Stimulated activated CD8-positive, alpha-beta memory T cell treated with anti-CD3 and anti-CD28 coated beads, Interleukin-15, amount 100 ng/mL, for 4 hours (primary cell): ENCODE measurements at places on chromosomes 2 and 18.

- no peak for DNase-seq
Observed at GRCh38 chr18:34158881-34159690, 65.6 kb downstream of the NOL4 start.

- no peak for DNase-seq
Observed at GRCh38 chr2:217928324-217929181, 74.2 kb downstream of the TNS1 start.

GRCh38 chr2:42852798-42853197 is 60.4 kb upstream of the HAAO start:
- DNase-seq, result no peak

- no peak for DNase-seq
Observed at GRCh38 chr2:14189929-14190328, 442.6 kb upstream of the LRATD1 start.

GRCh38 chr2:235300368-235301201 is 193.3 kb upstream of the AGAP1 start:
- no peak for DNase-seq

GRCh38 chr2:129907256-129907998 is 72.0 kb upstream of the RAB6C start:
- DNase-seq, result no peak

- DNase-seq, result no peak
Observed at GRCh38 chr2:238863231-238863630, 15.3 kb downstream of the TWIST2 start.

- no peak for DNase-seq
Observed at GRCh38 chr2:85661139-85661858, 6.7 kb downstream of the SFTPB start.

DNA sequence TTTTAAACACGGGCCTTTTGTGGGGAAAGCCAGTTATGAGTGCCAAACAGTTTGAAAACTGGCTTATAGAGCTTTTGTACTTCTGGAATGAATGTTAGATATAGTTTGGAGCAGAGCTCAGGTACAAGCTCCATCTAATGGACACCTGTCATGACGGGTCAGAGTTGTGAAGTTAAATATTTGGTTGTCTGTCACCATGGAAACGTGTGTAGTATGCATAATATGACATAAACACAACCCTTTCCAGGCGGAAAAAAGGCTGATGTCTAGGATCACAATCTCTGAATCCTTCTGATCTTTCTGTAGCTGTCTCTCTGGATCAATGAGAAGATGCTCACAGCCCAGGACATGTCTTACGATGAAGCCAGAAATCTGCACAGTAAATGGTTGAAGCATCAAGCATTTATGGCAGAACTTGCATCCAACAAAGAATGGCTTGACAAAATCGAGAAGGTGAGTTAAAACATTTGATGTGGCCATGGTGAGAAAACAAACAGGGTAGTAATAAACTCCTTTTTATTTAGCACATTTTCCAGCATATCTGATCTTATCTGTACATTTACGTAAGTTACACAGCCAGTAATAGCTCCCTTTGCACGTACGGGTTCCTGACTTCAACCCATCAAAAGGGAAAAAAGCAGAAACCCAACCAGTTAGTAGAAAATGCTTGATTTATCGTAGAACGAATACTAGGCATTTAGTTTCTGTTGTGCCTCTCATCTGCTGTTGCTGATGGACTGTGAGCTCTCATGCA is 80.6 kb upstream of the EML6 start:
- DNase-seq, result no peak
